ENCODE measurements at places on chromosomes 7 and 10.

GRCh38 chr10:18352175-18352574 lies 212.0 kb downstream of the CACNB2 start:
- DNase-seq, result no peak

- no peak for DNase-seq
These were observed 2.8 kb upstream of the DEPP1 start for GRCh38 chr10:44981172-44982113.

- no peak for DNase-seq
These were observed 10.8 kb upstream of the JCAD start for GRCh38 chr10:30070001-30070685.

DNA sequence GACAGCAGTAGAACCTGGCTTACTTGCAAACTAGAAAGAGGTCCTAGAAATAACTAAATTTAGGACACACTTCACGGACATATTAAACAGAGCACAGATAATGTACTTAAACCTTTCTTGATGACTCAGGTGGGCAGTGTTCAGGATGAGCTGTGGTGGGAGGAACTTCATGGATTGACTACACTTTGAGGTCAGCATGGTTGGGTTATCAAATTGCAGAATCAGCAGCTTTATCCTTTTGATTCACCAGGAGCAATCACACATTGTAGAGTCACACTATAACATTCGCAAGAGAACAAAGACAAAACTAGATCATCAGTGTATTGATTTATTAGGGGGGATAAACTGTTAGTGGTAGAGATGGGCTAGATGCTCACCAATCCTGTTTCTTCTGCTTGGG lies 38.6 kb upstream of the AGK start:
- DNase-seq, result no peak

- DNase-seq, result no peak
These were observed 85.6 kb upstream of the PDCD4 start for GRCh38 chr10:110786172-110786571.

DNA sequence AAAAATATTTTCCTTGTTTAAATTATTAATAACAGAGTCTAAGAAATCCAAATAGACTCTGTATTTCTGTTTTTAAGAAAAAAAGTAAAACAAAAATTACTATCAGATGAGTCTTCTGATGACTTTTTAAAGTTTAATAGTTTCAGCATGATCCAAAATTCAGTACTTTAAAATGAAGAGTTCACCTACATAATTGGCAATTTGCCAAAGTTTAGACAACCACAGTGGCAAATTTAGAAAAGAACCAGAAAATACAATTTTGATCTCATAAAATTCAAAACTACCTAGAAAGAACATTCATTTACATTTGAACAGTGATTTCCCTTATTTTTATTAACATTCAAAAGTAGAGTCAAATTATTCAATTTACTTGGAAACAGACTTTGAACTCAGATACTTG lies 56.1 kb downstream of the AGMO start:
- no peak for DNase-seq

DNA sequence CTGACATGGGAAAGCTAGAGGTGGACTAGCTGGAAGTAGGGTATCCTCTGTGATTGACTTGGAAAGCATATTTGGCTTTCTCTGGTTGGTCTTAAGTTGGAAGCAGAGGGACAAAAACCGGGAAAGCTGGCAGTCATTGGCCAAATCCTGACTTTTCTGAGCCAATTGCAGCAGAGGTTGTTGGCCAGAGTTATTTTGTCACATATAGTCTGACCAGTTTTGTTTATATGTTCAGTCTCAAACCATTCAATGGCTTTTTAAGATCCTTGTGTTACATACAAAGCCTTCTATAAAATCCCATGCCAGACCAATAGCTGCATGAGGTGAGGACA lies 6.3 kb downstream of the CFAP69 start:
- DNase-seq, result no peak

DNA sequence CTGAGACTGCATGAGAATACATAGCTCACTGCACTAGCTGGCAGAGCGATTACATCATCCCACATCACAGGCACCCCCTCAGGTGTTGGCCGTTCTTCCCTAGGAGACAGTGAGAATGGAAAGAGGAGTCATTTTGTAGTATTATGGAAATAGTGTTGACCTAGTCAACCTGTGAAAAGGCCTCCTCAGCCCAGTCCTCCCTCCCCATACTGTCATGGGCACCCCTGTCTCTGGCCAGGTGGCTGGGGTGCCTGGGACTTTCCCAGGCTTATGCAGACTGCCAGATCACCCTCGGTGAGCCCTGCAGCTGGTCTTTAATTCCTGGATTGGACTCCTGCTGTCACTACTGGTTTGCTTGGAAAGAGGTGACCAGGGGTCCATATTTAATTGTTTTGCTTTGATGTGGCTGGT lies 4.0 kb downstream of the INPP5A start:
- DNase-seq, result no peak
